Stimulated activated CD4-positive, alpha-beta T cell treated with anti-CD3 and anti-CD28 coated beads, Interleukin-1b, Interleukin-23, amount 100 ng/mL, for 48 hours (primary cell): ENCODE measurements at places on chromosomes 11 and 22.

DNA sequence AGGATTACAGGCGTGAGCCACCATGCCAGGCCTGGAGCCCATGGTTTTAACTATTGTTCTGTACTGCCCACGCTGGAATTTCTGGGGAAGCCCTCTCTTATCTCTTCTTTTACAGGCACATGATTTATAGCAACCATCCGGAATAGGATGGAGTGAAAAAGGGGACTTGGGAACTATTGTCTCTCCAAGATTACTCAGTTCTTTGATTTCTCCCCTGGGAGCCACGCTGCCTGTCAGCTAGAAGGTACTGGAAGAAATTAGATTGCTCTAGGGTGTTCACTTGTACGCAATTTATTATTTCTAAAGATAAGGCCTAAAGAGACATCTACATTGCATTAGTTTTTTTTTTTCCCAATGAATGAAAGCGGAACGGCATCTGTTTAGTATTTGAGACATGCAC, 65.6 kb upstream of the PTPRJ start:
- DNase-seq = no peak

GRCh38 chr11:110160437-110160836, 67.2 kb downstream of the ZC3H12C start:
- no peak for DNase-seq

DNA sequence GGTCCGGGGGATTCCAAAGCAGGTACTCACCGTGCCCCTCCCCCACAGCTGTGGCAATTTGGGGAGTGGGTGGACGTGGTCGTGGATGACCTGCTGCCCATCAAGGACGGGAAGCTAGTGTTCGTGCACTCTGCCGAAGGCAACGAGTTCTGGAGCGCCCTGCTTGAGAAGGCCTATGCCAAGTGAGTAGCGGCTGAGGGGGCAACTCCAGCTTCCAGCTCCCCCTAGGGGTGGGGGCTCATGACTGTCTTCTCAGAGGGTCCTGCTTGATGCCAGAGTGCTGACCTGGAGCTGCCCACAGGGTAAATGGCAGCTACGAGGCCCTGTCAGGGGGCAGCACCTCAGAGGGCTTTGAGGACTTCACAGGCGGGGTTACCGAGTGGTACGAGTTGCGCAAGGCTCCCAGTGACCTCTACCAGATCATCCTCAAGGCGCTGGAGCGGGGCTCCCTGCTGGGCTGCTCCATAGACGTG, 4.2 kb downstream of the CAPN1 start:
- DNase-seq = no peak

GRCh38 chr11:121071846-121072450, 29.1 kb upstream of the TECTA start:
- DNase-seq = no peak

- no peak for DNase-seq
Observed at GRCh38 chr11:101487775-101488174, 96.0 kb downstream of the TRPC6 start.

DNA sequence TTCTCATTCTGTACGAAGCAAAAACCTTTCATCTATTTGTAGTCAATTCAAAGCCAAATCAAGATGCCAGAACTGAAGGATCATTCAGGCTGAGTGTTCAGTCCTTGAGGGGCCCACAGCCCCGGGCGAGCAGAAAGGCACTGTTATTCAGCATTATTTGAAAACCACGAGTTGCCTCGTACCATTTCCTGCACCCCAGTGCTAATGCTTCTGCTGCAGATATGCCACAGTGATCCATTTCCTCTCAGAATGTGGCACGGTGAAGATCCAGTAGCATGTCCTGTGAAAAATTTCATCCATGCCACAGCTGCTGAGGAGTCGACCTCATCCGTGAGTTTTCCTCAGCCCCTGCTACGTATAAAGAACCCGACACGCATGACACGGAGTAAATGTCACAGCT, 85.4 kb downstream of the OSBP2 start:
- no peak for DNase-seq

DNA sequence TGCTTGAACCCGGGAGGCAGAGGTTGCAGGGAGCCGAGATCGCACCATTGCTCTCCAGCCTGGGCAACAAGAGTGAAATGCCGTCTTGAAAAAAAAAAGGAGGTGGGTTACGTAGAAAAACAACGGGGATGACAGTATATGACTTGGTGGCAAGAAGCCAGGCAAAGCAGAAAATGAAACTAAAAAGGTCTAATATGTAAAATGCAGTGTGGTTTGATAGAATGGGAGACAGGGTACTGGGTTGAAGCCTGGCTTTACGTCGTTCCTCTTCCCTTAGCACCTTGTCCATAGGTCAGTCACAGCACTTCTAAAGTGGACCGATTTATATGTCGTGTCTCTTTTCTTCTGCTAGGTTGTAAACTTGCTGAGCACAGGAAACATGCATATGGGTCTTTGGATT, 274.9 kb upstream of the ZC3H12C start:
- DNase-seq = no peak

DNA sequence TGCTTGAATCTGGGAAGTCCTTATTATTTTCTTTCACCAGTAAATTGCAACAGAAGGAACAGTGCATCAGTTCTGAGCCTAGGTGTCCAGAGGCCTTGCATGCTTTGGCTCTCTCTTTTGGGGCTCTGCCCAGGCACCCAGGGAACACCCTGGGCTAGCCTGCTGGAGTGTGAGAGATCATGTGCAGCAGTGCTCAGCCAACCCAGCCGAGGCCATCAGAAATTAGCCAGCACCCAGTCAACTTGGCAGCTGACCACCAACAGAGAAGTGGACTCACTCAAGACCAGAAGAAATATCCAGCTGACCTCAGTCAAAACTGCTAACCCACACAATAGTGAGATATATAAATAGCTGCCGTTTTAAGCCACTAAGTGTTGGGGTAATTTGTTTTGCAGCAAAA, 11.2 kb upstream of the P4HA3 start:
- DNase-seq = no peak

- DNase-seq = no peak
Observed at GRCh38 chr11:83477772-83478171, 191.6 kb upstream of the CCDC90B start.

DNA sequence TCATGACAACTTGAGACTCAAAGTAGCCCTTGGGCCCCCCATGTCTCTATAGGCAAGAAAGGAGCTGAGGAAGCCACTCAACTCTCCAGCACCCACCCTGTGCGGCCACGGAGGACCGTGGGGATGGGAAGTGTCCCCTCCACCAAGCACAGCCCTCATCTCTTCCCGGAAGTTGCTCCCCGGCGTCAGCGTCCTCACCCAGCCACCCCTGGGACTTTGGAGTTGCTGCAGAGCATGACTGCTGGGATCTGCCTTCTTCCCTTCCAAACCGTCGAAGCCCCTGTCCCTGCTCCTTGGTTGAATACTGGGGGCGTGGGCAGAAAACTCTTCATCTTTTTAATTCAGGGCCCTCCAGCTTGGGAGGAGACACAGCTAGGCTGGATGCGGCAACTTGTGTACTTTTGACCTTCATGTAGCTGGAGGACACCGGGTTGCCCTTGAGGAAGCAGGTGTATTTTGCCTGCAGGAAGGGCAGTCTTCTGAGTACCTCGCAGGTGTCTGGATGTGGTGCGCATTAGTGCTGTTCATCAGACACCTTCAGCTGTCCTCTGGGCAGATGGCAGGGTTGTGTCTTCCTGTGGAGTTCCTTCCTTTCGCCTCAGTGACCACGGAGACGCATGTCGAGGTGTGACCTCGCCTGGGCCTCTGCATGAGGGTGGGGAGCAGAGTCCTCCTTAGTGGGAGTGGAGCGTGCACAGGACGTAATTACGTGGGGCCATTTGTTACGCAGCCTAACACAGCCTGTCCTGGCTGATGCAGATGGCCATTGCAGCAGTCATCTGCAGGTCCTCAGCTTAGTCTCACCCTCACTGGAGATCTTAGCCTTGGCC, 12.2 kb upstream of the IFITM3 start:
- no peak for DNase-seq

- DNase-seq = no peak
Observed at GRCh38 chr11:74256378-74257133, 54.9 kb downstream of the P4HA3 start.

- DNase-seq = no peak
Observed at GRCh38 chr11:1436468-1437039, 46.8 kb downstream of the BRSK2 start.

GRCh38 chr11:68956142-68956541, 24.6 kb downstream of the MRGPRD start:
- DNase-seq = no peak

GRCh38 chr11:45159781-45160365, 13.4 kb downstream of the PRDM11 start:
- no peak for DNase-seq

GRCh38 chr11:60848714-60849151, 6.8 kb downstream of the CCDC86 start:
- DNase-seq = no peak

DNA sequence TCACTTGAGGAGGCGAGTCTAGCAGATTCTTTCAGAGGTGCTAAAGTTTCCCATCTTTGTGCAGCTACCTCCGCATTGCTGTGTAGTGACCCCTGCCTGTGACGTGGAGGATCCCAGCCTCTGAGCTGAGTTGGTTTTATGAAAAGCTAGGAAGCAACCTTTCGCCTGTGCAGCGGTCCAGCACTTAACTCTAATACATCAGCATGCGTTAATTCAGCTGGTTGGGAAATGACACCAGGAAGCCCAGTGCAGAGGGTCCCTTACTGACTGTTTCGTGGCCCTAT, 8.9 kb upstream of the SAMM50 start:
- DNase-seq = no peak

DNA sequence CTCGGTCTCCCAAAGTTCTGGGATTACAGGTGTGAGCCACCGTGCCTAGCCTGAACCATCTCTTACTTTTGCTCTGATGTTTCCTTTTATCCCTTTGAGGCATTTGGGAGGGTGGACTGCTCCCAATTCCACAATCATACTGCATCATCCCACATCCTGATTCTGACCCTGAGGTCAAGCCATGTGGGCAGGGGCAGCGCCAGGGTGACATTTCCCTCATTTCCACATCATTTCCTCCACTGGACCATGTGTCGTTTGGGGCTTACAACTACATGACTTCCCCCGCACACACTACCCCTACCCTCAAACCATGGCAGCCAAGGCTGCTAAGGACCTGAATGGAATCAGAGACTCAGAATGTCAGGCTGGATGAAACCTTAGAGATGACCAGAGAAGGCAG, 26.4 kb upstream of the ZBTB16 start:
- no peak for DNase-seq

DNA sequence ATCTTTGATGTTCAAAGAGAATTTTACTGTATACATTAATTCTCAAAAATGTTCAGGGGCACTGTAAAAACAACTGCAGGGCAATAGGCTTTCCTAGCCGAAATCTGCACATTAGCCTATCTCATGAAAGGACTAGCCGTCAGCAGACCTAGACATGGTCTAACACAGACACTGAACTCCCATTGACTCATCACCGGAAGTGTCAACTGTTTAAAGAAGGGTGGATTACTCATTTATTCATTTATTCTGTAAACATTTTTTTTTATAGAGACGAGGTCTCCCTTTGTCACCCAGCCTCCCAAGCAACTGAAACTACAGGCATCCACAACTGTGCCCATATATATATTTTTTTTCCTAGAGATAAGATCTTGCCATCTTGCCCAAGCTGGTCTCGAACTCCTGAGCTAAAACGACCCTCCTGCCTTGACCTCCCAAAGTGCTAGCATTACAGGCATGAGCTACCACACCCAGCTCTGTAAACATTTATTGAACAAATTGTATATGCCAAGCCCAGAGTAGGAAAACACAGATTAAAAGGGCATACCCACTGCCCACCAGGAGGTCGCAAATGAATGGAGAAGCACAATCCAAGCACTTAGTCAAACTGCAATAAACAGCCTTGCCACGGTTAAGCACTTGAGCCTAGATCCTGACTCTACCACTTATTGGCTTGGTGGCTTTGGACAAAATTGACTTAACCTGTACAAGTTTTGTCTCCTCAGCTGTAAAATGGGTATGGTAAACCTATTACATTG, 26.6 kb downstream of the RAB30 start:
- DNase-seq = no peak

GRCh38 chr11:117369534-117369933, 41.9 kb downstream of the CEP164 start:
- no peak for DNase-seq

- DNase-seq = no peak
Observed at GRCh38 chr11:95680169-95680929, 109.2 kb downstream of the FAM76B start.

DNA sequence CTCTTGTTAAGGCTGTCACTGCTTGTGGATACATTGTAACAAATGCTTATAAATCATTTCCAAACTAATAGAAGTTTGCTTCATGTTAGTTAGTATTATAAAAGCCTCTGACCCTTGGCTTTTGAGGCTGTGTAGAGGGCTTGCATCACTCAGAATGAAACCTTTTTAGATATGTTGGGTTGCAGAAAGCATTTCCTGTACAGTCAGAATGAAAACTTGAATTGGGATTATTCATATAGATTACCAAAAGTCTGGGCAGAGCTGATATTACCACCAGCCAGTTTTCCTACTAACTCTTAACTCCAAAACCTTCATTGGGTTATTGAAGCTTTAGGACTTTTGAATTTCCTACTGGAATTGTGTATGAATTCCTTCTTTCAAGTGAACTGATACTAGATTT, 12.0 kb downstream of the KMT2A start:
- DNase-seq = no peak

GRCh38 chr11:60835534-60835846, 6.4 kb upstream of the CCDC86 start:
- no peak for DNase-seq

- DNase-seq = no peak
Observed at GRCh38 chr11:40162901-40163883, 1296.3 kb downstream of the LRRC4C start.

- no peak for DNase-seq
Observed at GRCh38 chr11:12961615-12962014, 47.5 kb upstream of the RASSF10 start.

DNA sequence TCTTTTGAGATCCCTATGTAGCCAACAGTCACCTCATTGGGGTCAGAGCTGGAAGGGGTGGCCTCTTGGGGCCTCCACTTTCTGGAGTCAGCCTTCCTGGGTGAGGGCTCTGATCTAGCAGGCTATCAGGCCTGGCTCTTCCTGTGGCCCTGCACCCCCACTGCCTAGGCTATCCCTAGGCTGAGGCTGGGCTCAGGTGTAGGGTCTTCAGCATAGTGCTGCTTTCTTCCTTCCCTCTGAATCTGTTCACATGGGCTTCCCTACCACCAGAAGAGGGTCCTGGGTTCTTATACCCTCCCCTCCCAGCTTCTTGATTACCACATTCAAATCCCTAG, 456 bp upstream of the SPI1 start:
- DNase-seq = no peak

DNA sequence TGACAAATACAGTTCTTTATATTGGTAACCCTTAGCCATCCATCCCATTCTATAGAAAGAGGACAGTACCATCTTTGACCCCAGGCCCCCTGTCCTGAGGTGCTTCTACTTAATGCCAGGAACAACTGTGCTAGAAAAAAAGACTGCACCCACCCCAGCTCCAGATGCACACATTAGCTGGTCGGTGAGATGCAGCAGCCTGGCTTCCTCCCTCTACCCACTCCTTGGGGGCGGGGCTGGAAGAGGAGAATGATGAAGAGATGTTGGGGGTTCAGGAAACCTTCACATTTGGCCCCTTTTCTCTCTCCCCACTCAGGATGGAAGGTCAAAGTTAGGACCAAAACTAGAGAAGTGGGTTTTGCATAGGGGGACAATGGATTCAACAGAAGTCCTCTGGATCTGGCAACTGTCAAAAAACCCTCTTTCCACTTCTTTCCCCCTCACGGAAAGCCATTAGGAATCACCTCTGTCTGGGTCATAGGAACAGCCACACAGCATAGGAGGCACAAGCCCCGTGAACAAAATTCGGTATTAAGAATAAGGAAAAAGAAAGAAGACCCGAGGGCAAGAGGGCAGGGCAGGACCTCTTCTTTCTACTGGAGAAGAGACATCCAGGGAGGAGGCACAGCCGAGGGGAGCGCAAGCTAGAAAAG, 755 bp downstream of the NRIP3 start:
- no peak for DNase-seq
